ENCODE measurements at places on chromosomes 16 and 17.
A peak's percentile ranks its signal among the peaks of the same experiment; 100 is the strongest.

- no peak for DNase-seq
These were observed 21.4 kb downstream of the MVP start for GRCh38 chr16:29841631-29842030.

DNA sequence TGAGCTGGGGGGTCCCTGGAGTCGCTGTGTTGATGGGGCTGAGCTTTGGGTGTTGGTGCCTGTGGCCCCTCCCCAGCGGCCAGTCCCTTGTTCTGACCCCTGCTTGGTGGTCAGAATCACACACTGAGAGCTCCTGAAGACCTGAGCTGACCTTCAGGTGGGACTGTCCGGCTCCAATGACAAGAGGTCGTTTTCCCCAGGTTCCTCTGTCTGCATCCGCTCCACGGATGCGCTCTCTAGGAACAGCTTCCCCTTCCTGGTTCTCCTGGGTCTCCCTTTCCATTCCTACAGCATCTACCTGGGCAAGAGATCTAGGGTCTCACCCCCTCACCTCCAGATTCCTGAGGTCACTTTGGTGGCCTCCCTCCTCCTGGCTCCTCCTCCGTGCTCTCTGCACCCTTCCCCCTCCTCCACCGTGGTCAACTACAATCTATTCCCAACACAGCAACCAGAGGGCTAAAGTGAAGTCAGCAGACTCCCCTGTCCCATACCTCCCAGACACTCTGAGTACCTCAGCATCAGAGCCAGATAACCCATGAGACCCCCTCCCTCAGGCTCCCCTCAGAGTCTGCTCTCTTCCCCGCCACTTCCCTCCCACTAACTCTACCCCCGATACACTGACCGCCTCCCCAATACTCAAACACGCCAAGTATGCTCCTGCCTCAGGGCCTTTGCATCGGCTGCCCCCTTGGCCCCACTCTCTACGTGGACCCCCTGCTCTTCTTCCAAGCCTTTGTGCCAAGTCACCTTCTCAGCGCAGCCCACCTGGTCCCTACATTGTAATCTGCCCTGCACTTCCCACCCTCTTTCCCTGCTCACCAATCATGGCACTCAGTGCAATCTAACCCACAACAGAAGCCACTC, 9.0 kb upstream of the SEC14L5 start:
- no peak for DNase-seq

DNA sequence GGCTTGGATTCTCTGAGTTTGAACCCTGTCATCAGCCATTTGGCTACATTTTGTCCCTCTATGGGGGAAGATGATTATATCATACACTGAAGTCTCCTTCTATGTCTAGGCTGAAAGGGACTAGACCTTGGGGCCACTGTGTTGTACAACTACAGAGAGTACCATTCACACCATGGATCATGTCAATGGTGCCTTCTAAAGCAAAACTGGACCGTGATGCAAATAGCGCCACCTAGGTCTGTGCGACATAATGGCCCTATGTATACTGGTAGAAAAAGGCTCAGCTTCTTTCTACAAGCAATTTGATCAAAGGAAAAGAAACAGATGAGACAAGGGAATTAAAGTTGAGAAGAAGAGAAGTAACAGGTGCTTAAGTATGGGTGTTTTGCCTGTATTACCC, 100.7 kb downstream of the LYRM1 start:
- no peak for DNase-seq

DNA sequence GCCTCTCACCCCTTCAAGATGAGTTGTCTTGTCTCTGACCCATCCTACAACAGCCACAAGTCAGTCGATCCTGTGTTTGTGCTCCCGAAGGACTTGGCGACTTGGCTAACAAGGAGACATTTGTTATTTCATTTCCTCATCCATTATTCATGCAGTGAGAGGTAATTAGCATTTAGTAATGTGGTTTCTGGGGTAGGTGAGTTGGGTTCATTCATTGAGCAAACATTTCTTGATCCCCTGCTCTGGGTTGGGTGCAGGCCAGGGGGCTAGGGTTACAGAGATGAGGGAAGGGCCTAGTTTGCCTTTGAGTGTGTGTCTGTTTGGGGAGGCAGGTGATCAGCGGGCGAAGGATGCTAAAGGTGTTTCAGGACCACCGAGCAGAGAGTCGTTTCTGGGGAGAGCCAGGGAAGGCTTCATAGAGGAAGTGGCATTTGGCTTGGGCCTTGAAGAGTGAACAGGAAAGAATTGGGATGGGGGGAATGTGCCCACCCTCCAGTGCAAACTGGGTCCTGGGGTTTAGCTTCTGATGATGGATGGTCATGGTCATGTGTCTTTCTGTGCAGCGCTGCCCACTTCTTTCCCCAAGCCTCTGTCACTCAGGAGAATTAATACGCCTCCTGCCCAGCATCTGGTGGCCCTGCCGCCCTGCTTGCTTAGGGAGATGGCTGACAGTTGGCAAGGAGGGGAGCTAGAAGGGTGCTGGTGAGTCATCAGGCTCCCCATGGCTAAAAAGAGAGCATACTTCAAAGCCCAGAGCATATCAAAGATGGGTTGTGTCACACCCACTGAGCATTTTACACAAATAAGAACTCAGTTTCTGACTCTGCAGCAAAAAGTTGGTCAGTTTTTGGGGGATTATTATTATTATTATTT, 38.5 kb downstream of the MSI2 start:
- DNase-seq = peak; percentile 67

DNA sequence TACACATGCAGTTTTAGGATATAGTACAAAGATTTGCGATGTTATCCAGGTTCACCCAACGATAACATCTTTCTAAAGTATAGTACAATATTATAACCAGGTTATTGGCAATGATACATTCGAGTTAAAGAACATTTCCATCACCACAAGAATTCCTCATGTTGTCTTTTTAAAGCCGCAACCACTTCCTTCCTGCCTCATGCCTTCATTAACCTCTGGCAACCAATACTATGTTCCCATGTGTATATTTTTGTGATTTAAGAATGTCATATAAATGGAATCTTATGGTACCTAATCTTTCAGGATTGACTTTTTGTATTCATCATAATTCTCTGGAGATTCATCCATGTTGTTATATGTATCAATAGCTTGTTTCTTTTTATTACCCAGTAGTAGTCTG, 1183.2 kb downstream of the CDH11 start:
- no peak for DNase-seq

DNA sequence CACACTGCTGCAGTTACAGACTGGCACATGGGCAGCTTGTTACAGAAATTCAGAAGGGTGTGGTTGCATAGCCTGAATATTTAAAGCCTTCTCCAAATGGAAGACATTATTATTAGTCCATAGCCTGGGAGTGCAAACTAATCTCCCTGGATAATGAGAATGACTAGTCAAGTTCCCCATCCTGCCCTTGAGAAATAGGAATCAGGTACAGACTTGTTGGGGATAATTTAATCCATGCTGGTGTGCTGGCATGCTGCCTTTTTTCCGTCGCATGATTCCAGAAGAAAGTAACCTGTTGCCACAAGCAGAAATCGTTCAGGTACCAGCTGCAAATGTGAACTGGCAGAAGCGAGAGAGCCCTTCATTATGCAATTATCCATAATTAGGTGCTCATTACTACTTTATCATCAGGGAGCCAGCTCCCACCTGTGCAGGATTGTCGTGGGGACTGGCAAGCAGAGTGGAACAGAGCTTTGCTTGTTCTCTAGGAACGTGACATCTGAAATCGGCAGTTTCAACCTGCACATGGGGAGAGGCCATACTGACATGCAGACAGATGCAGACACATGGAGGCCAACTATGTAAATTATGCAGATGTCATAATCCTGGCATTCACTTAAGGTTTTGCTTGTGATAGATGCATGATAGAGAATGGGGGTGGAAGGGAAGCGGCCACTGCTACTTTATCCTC, 419.4 kb downstream of the PMP22 start:
- no peak for DNase-seq

GRCh38 chr16:28260193-28260592, 32.1 kb upstream of the SBK1 start:
- DNase-seq = no peak

- DNase-seq = no peak
These were observed 8.9 kb downstream of the C16orf86 start for GRCh38 chr16:67675579-67675935.

All from NCI-H748 treated with DMSO at 0.1 percent for 48 hours (cell line).